ENCODE measurements at places on chromosomes 7 and 10. TPM values are rescaled to one million over a fixed set of nuclear protein-coding genes. Genes with fewer than 3 reads are reported as not detected.
A peak's percentile ranks its signal among the peaks of the same experiment; 100 is the strongest.

DNA sequence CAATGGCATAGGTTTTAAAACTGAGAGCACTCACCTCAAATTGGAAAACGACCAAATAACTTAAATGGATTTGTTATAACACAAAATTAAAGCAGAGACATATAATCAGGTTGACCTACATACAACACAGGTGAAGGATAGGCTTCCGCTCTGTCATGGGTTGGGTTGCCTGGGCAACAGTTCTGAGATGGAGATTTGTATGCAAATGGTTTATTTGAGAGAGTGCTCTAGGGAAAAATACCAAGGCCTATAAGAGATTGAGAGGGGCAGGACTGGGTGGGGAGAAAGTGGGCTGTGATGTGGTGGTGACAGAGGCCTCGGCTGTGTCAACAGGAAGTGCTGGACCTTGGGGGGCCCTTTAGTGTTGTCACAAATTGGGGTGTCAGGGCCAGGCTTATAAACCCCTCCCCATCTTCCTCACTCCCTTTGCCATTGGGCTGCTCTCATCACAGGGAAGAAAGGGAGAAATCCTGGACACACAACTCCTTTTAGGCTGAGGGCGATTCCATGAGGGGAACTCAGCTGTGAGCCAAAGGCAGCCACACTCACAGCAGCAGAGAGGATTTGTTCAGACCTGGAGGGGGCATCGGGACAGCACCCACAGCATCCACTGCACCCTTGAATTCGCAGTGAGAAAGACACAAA is 105.4 kb upstream of the LYZL1 start:
- no peak for DNase-seq

DNA sequence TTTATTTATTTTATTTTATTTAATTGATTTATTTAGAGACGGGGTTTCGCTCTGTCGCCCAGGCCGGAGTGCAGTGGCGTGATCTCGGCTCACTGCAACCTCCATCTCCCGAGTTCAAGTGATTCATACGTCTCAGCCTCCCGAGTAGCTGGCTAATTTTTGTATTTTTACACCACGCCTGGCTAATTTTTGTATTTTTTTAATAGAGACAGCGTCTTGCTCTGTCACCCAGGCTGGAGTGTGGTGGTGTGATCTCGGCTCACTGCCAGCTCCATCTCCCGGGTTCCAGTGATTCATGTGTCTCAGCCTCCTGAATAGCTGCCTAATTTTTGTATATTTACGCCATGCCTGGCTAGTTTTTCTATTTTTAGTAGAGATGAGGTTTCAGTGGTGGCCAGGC is 34.2 kb downstream of the AP5Z1 start:
- DNase-seq = no peak

DNA sequence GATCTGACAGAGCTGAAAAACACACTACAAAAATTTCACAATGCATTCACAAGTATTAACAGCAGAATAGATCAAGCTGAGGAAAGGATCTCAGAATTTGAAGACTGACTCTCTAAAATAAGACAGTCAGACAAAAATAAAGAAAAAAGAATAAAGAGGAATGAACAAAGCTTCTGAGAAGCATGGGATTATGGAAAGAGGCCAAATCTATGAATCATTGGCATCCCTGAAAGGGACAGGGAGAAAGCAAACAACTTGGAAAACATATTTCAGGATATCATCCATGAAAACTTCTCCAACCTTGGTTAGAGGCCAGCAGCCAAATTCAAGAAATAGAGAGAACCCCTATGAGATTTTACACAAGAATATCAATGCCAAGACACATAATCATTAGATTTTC is 804.8 kb upstream of the IGFBP3 start:
- no peak for DNase-seq

DNA sequence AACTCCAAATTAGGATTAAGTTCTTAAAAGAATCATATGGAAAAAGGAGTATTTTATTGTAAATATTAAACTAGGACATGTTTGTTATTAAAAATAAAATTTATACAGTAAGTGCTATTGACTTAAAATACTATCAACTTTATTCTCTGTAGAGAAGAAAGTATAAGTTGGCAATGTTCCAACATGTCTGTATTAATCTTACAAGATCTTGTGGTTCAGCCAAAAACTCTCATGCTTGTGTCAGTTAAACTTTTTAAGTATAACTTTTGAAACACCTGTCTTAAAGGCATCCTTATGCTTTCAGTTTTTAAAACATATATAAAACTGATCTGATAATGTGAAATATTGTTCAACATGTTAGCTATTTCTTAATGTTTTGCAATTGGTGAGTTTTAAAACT is 160.7 kb downstream of the ZEB1 start:
- no peak for DNase-seq

DNA sequence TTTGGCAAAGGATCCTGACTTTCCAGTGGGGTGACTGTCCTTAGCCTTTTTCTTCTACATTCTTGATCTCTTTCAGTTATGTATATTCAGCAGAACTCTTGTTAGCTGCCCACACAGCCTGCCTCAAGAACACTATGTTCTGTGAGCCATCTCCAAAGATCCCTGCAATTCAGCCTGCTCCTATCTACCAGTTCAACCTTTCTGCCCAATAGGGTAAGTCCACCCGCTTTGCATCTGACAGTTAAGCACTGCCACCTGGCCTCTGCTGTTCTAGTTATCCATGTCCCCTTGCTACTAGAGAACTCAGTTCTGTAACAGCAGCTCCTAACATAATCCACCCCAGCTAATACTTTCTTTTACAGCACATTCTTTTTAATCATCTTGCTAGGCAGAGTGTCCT is 13.5 kb downstream of the OR9A2 start:
- no peak for DNase-seq

DNA sequence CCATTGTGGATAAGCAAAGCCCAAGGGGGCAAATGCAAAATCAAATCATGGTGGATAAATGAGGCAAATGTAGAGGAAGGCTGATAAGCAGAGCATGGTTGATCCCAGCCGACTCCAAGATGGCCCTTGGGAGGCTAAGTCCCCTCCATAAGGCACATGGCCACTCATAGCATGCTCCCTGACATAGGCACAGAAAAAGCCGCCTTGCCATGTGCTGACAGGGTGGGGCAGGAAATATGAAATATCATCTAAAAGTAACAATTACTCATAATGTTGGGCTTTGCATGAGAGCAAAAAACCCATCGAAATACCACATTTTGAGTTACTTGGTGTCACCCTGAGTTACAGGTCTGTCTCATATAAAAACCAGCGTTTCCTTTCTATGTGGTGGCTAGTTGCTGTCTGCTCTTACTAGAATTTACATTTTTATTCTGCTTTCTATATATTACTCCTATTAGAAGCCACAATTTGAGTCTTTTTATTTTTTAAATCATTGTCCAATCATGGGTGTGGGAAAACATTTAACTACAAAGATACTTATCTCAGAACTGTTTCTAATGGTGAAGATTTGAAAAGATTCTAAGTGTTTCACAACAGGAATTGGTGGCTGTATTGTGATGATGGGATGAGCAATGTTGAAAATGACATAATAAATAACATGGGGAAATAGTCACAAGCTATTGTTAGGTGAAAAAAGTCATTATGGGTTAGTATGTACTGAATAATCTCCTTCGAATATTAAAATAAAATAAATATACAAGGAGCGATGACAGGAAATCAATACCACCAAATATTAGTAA is 102.7 kb downstream of the CUBN start:
- DNase-seq = peak; percentile 88

GRCh38 chr7:74612015-74612829 is 45.3 kb upstream of the GTF2I start:
- no peak for DNase-seq

GRCh38 chr10:61821693-61822092 is 79.8 kb upstream of the ARID5B start:
- no peak for DNase-seq

DNA sequence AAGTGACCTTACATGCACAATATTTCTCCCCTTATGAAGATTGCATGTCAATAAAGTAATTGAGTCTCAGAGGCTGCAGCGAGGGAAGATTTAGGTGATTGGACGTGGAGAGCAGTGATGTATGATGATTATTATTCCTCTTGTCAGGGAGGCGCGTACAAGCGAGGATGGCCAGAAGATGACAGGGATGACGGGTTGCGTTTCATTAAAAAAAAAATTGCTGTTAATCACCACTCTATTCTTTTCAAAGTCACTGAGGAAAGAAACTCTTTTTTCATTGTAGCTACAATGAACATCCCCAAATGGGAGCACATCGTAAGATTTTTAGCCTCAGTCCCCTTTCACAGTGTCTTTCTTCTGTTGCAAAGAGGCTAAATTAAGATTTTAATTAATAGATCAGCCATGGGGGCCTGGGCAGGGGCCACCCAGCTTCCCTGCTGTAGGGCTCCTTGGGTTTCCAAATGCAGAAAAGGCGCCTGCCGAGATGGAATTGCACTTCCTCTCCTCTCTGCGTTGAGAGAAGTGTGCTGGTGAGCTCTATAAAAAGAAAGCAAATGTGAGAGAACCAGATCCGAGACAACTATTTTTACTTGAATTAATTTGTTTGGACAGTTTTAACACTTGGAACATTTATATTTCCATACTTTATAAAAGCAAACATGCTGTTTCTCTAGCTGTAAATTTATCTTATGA is 998.1 kb downstream of the LRMDA start:
- DNase-seq = no peak

GRCh38 chr7:126483972-126484371 is 768.8 kb downstream of the GRM8 start:
- no peak for DNase-seq

DNA sequence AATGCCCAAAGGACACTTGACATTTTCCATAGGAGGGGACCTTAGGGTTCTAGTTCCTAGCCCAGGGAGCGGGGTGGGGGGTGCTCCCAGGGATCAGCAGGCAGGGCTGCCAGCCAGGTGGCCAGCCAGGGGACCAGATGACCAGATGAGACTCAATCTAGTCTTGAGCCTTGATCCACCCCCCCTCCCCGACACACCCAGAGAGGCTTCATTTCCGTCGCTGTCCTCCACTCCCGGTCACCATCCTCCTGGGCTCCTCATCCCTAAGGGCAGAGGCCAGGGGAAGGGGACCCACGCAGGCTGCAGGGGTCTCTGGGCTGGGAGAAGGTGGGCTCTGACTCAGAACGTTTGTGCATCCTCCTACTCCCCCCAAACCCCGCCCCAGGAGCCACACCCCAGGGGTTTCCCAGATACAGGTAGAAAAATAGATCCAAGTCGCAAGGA is 1.0 kb downstream of the STX1A start:
- peak; percentile 45 for DNase-seq

- no peak for DNase-seq
Measured at GRCh38 chr7:149727053-149727898, 46.1 kb downstream of the ZNF467 start.

The CD36 gene
- total RNA-seq = 5.5 TPM
